ENCODE measurements at places on chromosomes 5 and 9. TPM values are rescaled to one million over a fixed set of nuclear protein-coding genes. Genes with fewer than 3 reads are reported as not detected.

DNA sequence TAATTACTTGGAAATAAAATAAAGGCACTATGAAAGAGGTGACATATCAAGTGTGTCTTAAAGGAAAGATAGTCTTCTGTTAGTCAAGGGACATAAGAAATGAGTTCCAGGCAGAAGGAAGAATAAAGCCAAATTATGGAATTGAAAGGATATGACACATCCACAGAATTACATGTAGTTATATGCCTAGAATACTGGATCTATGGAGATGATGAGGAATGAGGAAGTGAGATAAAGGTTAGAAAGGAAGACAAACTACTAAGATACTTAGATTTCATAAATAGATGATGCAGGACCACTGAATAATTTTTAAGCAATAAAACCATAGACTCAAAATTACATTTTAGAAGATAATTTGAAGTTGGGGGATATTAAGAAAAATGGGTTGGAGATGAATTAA, 609.8 kb downstream of the PTPRD start:
- DNase-seq = no peak

DNA sequence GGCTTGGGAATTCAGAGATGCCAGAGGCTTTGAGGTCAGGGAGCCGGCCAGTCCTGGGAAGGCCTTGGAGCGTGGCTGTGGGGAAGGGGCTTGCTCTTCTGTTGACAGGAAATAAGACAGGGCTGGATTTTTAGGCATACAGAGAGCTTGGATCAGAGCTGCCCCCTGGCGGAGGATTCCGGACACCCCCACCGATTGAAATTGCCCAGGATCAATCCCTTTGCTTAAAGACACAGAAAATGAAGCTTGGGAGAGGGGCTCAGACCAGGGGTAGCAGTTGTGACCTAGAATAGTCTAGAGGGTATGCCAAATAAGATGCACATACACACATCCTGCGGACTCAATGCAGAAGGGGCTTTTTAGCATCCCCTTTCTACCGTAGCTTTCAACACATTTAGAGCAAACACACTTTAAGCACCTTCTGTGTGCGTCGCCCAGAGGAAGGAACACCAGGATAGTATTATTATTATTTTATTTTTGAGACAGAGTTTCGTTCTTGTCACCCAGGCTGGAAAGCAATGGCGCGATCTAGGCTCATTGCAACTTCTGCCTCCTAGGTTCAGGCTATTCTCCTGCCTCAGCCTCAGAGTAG, 1.7 kb upstream of the NTMT1 start:
- DNase-seq = peak; percentile 27

GRCh38 chr9:125511789-125512660, 195.0 kb downstream of the MAPKAP1 start:
- peak; percentile 52 for DNase-seq

DNA sequence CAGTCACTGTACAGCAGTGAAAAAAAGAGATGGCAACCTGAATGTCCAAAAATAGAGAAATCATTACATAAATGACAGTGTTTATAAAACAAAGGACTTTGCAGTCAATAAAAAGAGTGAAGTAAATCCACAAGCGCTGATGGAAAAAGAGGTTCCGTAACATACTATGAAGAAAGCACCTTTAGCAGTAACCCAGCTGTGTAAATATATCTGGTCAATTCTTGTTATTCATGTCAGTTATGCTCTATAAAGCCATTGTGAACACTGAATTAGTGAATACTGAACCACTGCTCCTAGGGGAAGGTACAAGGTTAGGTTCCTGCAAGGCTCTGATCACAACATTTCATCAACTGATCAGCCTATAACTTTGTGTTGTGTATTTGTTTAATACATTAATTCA, 39.5 kb downstream of the CCNJL start:
- no peak for DNase-seq

SPATA31D4 gene
- total RNA-seq = not detected
